ENCODE measurements at places on chromosomes 1 and 21.

GRCh38 chr1:34929497-34929852 is at the start of gene DLGAP3:
Gene DLGAP3, minus strand, starts transcription at chr1:34929650. Its CDS starts 24,267 bp downstream, at chr1:34905383.
- no peak for DNase-seq

DNA sequence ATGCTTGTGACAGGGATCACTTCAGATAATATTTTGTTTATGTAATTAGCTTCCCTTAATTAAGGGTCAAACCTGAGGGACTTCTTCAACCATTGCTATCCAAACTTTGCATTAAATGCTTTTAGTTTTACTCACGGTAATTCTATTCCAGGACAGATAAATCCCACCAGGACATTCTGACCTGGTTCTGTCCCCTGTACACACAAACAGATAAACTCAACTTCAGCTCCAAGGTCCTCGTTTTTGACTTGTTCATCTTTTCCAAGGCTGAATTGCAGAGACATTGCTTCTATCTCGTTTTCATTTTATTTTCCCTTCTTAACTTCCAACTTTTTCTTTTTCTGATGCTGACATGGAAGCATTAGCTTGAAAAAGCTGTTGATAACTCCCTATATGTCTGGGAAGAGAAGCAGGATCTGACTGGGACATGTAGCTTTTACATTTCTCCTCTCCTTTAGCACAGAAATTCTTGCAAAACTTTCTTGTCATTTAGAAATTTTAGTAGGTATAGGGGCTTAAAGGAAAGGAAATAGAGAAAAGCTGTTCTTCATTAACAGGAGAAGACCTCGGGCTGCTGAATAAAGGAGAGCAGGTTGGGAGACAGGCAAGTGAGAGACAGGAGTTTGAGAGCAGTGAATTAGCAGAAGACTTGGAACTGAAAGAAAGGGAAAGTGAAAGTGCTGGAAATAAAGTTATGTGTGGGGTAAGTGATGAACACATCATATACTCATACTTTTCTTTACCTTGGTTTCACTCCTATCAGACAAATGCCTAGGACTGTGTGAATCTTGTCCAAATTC is 231.7 kb upstream of the B3GALT2 start:
- no peak for DNase-seq

GRCh38 chr1:65595724-65596123 is 175.3 kb downstream of the LEPR start:
- no peak for DNase-seq

DNA sequence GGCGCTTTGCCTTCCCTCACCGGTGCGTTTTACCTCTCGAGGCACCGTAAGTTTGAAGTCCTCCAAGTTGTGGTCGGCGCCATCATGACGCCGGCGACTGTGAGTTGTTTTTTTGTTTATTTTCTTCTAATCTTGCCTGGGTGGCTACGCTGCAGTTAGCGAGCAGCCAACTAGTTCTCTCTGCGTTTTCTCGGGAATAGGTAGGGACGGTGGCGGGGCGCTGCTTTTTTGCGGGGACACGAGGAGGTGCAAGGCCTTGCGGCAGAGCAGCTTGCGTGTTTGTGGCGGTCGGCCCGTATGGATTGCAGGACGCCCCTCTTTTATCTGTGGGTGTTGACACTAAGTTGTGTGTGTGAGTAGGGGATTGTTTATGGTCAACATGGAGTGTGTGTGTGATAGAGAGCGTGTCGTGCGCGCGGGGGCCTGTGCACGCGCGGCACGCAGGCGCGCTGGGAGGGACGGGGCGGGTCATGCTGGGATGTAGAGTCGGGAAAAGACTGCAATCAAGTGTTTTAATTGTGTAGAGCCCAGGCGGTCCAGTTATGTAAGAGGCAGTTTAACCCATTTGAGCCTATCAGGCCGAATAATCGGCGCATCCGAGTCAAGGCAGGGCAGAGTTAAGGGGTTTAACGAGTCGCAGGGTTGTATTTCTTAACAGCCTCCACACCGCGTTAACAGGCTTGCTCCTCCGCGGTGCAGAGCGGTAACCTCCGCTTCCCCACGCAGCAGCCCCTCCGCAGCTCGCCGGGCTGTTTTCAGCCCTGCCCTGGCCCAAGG is 1.2 kb upstream of the NEGR1 start:
- DNase-seq: peak; percentile 36

- no peak for DNase-seq
These were observed 3.2 kb downstream of the DENND1B start for GRCh38 chr1:197771904-197772556.

- DNase-seq: no peak
These were observed 139.8 kb downstream of the KAZN start for GRCh38 chr1:14738235-14738634.

DNA sequence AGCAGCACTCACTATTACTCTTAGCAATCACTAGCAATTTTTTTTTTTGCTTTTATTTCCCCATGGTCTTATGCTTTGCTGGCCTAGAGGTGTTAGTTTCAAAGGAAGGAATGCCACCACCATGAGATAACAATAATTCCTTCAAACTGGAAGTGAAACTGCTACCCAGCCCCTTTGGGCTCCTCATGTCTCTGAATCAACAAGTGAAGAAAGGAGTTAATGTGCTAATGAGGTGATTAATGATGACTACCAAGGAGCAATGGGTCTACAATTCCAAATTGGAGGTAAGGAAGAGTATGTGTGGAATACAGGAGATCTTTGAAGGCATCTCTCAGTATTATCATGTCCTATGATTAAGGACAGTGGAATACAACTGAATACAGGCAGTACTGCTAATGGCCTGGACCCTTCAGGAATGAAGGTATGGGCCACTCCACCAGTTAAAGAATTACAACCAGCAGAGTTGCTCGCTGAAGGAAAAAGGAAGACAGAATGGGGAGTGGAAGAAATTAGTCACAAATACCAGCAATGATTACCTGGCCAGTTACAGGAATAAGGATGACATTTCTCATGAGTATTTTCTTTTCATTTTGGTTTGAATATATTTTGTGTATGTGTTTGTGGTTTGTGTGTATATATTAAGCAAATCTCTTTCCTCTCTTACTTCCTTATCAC is 652.9 kb downstream of the ADGRL2 start:
- DNase-seq: no peak

DNA sequence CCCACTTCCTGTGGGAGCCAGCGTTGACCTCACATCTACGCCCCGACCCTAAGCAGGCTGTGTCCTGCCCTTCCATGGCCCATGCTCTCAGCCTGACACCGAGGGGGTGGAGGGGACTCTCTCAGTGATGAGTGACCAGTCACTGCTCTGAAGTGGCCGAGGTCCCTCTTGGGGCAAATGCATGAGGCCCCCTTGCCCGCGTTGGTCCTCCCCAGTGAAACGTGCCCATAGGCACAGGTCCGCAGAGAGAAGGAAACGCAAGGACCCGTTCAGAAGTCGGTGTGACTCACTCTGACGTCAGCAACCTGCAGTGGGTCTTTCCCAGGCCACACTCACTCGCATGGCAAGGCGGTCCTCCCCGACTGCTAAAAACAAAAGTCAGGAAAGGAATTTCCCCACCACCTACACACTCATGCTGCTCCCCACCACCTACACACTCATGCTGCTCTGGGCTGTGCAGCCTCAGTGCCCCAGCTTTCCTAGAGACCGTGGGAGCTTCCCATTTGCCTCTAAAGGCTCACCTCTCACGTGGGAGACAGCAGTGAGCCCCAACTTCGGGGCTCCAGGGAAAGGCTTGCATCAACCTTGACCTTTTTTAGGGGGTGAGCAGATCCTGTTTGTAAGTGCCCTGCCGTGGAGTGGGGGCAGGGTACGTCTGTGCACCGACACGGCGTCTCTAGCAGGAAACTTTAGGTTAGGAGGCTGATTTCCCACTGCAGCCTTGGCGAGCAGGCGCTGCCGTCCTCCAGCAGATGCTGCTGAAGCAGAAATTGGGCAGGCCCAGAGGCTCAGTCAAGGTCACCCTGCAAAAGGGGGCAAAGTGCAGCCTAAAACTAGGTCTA is 11.4 kb downstream of the UBASH3A start:
- DNase-seq: peak; percentile 40

GRCh38 chr1:14300991-14301703 is 297.3 kb upstream of the KAZN start:
- no peak for DNase-seq

DNA sequence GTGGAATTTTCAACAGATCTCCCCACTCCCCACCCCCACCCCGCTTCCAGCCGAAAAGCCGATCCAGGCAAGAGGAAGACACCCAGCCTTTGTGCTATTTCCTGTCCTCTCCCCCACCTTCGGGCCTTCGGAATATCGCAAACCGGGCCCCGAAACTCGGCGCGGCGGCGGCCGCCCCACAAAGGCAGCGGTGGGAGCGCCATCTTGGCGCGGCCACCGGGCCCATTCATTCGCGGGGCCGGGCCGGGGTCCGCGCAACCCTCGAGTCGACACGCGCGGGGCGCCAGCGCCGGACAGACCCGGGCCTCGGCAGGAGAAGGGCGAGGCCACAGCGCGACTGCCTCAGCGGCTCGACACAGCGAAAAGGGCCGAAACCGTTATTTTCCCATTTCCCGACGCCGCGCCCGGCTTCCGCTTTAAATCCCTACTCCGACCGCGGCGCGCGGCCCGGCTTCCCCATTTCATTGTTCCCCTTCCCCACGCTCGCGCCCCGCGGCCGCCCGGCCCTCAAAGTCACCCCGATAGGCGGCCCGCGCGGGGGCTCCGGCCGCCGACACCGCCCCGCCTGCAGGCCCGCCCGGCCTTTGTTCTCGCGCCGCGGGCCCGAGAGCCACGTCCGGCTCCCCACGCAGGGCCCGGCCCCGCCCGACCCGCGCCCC is 911 bp downstream of the GNB1 start:
- no peak for DNase-seq

DNA sequence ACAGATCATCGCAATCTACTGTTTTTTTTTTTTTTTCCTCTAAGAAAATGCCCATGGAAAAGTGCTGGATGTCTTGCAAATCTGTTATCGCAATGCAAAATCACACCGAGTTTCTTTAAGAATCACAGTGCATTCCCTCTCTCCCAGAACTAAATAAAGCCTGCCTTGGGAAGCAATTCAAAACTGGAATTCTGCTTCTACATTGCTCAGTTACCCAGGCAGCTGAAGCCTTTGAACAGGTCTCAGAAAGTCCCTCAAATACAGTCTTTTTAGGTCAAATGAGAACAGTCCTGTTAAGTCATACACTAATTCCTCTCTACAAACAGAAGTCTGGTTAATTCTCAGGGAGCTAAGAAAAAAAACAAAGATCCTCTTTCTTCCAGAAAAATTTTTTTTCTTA is 46.3 kb downstream of the SLC30A10 start:
- no peak for DNase-seq

DNA sequence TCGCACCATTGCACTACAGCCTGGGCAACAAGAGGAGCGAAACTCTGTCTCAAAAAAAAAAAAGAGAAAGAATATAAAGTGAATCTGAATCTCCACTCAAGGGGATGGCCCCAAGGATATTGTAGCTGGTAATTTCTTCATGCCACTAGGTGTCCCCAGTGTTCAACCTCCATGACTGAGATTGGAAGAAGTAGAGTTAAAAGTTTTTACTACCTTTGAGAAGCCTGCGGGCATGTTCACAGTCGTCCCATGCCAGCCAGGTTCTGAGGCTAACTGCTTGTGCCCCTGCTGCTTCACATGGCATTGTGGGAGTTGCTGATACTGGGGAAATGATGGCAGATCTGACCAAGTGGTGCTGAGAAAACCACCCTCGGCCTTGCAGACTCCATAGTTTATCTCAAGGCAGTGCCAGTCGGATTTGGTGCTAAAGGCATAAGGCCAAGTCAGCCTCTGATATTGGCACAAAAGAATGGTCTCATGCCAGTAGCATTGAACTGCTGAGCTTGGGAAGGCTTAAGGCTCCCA is 10.8 kb upstream of the SHISA4 start:
- no peak for DNase-seq

DNA sequence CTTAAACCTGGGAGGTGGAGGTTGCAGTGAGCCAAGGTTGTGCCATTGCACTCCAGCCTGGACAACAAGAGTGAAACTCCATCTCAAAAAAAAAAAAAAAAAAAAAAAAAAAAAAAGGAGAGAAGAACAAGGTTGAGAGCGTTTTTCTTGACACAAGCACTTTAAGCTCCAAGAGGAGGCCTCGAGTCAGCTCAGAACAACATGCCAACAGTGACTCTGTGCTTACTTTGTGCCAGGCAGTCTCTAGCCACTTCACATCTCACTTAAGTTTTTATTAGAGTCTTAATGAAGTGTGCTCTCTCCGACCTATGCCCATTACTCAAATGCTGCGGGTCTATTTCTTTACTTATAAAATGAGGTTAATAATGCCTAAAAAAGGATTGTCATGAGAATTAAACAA is 13.0 kb downstream of the ATP1A1 start:
- no peak for DNase-seq

DNA sequence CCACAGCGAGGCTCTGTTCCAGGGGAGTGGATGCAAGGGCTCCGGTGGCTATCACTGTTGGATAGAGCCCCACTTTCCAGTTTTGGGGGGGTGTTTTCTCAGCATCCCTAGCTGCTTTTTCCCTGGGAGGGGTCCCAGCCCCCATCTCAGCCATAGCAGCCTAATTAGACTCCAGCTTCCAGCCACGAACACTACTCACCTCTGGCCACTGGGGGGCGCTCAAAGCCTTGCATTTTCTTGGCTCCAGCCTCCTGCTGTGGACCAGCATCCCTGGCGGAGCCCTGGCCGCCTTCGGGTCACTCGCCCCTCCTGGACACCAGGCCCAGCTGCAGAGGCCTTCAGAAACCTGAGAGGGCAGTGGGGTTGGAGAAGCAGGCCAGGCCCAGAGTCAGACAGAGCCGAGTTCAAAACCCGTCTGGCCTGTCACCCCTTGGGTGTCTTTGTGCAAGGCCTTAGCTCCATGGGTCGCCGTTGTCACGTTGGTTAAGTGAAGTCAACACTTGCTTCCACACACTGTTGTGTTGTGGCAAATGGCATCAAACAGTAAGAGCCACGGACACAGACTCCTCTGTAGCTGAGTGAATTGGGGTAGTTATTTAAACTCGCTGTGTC is 93.5 kb upstream of the ACTL8 start:
- DNase-seq: peak; percentile 10

GRCh38 chr1:81183051-81183450 is 617.7 kb upstream of the ADGRL2 start:
- DNase-seq: no peak

DNA sequence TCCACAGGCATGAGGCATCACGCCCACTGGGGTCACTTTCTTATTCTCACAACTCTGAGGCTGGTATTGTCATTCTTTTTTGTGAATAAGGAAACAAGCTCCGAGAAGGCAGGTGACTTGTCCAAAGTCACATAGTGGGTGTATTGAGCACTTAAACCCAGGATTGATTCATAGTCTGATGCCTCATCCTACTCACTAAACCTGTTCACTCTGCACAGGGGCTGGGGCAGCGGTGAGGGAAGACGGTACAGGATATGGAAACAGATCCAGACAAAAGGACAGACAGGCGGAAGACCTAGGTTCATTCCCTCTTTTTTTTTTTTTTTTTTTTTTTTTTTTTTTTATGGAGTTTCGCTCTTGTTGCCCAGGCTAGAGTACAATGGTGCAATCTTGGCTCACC is 56.6 kb downstream of the NKAIN1 start:
- no peak for DNase-seq

DNA sequence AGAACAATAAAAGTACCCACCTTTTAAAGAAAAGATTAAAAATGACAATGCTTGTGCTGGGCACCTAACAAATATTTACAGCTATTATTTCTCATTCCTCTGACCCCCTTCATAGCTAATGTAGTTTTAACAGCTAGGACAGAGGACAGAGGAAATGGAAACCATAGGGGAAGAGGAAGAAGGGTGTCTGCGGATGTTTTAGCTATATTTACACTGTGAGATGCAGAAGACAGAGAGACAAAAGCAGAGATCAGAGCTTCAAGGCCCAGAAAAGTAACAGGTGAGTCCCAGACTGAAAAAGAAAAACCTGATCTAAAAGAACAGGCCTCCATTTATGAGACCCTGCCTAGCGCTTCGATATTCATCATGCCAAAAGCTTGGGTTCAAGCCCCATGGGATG is 72.0 kb downstream of the ZNF281 start:
- DNase-seq: no peak

GRCh38 chr1:169867012-169867675 is 26.6 kb downstream of the SCYL3 start:
- DNase-seq: no peak

Measured in non-pigmented ciliary epithelial cell (primary cell).